ENCODE measurements at places on chromosomes 3 and 15.
A peak's percentile ranks its signal among the peaks of the same experiment; 100 is the strongest.

DNA sequence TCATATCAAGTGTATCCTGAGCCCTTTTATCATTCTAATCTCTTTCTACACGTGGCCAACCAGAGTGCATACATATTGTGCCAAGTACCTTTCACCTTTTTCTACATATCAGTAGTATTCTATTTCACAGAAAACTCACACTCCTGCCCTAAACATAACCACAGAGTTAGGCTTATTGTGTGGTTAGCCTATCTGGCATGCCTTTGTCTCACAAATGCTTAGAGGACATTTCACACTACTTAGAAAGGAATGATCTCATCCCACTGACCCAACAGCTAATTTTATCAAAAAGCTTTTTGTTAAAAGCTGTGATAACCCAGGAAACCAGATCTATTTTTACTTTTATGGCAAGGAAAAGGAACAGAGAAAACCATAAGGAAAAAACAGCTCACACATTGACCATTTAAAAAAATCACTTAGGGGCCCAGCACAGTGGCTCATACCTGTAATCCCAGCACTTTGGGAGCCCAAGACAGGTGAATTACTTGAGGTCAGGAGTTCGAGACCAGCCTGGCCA is 17.8 kb upstream of the MAP4 start:
- DNase-seq: peak; percentile 89

- no peak for DNase-seq
Observed at GRCh38 chr3:49161808-49162530, 4.2 kb downstream of the CCDC71 start.

- DNase-seq: no peak
Observed at GRCh38 chr15:65058394-65059368, 9.1 kb downstream of the RASL12 start.

DNA sequence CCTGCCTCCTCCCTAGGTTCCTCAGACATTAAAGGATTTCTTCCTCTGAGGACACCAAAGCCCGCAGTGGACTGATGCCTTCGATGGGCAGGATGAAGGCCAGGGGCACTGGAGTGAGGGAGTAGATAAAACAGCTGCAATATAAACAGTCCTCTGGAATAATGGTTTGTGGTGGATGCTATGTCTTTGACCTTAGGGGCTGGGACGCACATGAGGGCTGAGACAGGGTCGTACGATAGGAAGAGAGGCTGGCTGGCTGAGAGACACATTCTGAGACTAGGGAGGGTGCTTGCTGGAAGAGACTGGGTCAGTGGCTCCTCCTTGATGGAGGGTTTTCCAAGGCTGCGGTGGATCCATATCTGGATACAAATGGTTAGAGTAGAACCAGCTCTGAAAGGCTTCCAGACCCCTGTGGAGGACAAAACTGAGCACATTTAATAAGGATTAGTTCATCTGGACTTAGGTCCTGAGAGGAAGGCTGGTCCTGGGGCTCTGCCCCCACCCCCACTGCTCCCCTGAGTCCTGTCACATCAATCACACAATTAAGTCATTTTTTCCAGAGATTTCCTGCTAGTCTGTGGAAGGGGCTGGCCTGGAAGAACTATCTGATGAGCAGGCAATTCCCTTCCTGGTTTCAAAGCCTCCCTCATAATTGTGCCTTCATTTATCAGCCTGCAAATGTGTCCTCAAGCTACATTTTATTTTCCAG is 15.8 kb downstream of the TBC1D21 start:
- no peak for DNase-seq

- peak; percentile 61 for DNase-seq
Observed at GRCh38 chr3:100105501-100105900, 8.8 kb downstream of the FILIP1L start.

DNA sequence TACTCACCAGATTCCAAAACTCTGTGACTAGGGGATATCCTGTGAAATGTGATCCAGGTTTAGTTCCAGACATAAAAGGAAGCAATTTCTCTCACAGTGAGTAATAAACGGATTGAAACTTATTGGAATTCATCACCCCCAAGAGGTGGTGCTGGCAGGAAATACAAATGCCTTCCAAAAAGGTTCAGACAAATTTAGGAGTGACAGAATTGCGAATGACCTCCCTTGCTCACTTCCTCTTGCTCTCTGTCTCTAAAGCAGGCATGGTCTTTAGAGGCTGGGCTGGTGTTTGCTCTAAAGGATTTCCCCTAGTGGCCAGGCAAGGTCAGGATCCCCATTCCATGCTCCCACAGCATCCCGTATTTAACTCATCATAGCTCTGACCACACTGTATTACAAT is 449.4 kb upstream of the PPP2R3A start:
- peak; percentile 48 for DNase-seq

DNA sequence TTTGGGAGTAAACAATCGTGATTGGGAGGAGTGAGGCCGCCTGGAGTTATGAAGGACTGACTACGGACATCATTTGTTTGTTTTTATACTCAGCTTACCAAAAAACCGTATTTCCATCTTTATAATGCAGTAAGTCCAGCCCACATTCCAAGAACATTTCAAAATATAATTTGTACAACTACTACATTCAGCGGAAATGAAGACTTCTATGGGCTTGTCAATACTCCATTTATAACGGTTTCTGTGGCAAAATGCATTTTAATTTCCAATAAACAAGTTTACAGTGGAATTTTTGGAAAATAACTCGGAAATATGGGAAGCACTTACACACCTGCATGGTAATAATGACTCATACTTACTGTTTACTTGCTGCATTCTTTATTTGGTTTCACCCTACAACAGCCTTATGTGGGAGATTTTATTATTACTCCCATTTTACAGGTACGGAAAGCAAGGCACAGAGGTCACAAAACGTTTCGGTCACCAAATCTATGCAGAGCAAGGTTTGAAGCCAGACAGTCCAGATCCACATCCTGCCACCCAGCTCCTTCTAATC is 62.3 kb downstream of the LDHAL6B start:
- no peak for DNase-seq
